Kidney (tissue), 22 donors: ENCODE measurements at places on chromosomes 13 and 19. TPM values are rescaled to one million over a fixed set of nuclear protein-coding genes. Genes with fewer than 3 reads are reported as not detected.
A peak's percentile ranks its signal among the peaks of the same experiment; 100 is the strongest.

- no peak for DNase-seq
Measured at GRCh38 chr19:49573009-49573408, 7.3 kb downstream of the NOSIP start.

DNA sequence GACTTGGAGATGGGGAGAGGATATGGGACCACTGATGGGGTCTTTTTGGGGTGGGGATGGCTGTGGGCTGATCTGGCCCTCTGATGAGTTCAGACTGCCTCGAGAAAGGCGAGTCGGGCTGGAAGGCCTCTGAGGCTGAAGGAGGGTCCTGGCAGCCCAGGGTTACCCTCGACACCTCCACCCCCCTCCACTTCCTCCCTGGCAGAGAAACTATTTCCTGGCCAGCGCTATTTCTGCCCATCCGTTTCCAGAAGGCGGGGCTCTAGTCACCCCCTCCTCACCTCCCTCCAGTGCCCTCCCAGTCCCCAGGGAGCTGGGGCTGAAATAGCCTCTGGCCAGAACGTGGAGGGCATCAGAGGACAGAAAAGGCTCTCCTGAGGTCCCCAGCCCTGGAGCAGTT lies 9.7 kb downstream of the EXOC3L2 start:
- DNase-seq = peak; percentile 73

DNA sequence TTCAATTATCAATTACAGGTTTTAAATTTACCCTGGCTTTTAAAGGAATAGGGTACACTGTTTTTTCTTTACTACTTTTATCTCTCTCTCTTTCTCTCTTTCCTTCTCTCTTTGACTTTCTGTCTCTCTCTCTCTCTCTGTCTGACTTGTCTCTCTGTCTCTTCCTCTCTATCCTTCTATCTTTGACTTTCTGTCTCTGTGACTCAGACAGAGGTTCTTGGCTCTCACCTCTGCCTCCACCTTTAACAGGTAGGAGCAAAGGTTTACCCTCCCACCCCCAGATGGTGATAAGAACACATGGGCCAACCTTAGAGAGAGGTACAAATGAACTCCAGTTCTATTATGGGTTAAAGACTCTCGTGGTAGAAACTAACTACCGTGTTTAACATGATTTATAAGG lies 20.3 kb upstream of the FAM124A start:
- no peak for DNase-seq

DNA sequence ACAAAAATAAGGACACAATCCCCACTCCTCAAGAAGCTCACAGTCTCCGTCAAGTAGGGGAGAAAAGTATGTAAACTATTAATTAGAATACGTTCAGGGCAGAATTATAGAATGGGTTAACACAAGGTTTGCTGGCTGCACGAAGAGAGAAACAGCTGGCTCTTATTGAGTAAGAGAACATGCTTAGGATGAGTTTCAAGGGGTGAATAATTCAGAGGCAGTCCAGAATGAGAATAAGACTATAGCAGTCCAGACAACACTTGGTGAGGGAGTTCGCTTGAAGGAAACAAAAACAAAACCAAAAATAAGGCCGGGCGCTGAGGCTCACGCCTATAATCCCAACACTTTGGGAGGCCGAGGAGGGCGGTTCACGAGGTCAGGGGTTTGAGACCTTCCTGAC lies 61.9 kb downstream of the THSD1 start:
- no peak for DNase-seq

Gene CYP2A6
- total RNA-seq = not detected

Gene PPP1R13L
- total RNA-seq = 32.4 TPM

Gene C19orf44
- 8.6 TPM for total RNA-seq

Gene SLC25A42
- total RNA-seq = 9.7 TPM

Gene SYNGR4
- not detected for total RNA-seq
